ENCODE measurements at places on chromosomes 13 and 19. TPM values are rescaled to one million over a fixed set of nuclear protein-coding genes. Genes with fewer than 3 reads are reported as not detected.

DNA sequence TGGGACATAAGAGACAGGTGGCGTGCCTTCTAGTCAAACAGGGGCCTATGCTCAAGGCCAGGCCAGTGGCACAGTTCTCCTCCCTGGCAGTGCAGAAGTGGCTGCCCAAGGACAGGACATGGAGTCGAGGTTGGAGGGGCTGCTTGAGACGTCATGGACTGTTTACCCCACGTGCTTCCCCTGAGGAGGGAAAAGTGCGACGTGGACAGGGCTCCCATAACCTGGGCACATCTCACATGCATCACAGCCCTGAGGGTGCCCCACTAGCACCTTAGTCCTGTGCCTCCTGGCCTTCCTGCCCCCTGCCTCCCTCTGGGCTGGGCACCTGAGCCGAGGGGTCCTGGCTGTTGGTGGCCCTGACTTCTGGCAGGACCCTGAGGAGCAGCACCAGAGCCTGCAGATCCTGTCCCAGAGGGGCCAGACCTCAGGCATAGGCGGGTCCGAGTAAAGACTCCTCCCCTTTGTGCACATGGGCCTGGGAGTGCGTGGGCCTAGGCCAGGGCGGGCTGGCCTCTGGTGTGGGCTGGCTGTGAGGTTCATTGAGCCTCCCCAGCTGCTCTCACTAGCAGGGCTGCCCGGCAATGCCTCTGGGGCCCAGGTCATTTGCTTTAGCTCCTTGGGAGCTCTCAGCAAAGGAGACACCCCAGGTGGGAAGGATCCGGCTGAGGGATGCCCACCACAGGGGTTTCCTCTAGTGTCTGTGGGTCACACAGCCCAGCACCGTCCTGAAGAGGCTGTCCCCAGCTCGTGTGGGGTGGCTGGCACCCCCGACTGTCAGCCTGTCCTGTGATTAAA is 65.7 kb downstream of the CEBPG start:
- peak; percentile 25 for DNase-seq

Gene FGF14
- polyA plus RNA-seq: 0.81 TPM

DNA sequence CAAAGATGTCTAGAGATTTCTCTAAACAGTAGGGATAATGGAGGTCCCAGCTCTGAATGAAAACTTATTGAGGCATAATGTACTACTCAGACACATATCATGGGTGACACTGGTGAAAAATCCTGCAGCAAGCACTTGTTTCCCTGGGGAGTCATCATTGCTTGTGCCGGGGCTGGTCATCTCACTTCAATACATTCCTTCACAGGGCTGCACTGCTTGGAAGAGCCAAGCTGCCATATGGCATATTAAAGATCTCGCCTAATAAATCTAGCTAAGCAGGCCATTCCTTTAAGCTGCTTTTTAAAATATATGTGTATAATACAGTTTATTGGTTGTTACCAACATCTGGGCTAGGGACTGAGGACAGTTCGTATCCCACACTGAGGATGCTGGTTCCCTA is 332.2 kb upstream of the GPC6 start:
- peak; percentile 41 for DNase-seq

DNA sequence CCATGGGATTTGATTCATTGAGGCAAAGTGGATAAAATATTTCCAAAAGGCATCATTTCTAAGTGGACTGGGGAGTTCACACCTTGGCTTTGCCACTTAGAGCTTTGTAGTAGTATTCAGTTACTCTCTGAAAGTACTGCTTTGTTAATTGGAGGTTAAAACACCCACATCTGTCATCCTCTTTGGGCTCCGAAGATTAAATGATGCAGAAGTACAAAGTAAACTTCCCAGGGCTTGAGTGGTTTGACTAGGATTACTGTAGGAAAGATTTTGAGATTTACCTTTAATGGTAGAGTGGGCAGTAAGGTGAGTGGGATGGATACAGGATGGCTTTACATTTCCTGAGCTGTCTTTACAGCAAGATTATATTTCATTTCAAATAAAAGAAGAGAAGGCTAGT is 42.4 kb downstream of the WASF3 start:
- DNase-seq: no peak

Gene GJA3
- 0.08 TPM for polyA plus RNA-seq

Gene FUT2
- polyA plus RNA-seq: 2.8 TPM

GRCh38 chr13:57123681-57124080 is 17.0 kb upstream of the PRR20A start:
- DNase-seq: peak; percentile 12

- no peak for DNase-seq
Measured at GRCh38 chr13:50654331-50654730, 189.2 kb downstream of the DLEU7 start.

Gene LILRA1
- polyA plus RNA-seq: 0.76 TPM

- no peak for DNase-seq
Measured at GRCh38 chr13:33341861-33342452, 56.4 kb upstream of the STARD13 start.

Measured in left lung (tissue), 14 donors.